ENCODE measurements at places on chromosomes 16 and 17. TPM values are rescaled to one million over a fixed set of nuclear protein-coding genes. Genes with fewer than 3 reads are reported as not detected.

ADGRG3 gene
- polyA plus RNA-seq: 0.60 TPM

DNA sequence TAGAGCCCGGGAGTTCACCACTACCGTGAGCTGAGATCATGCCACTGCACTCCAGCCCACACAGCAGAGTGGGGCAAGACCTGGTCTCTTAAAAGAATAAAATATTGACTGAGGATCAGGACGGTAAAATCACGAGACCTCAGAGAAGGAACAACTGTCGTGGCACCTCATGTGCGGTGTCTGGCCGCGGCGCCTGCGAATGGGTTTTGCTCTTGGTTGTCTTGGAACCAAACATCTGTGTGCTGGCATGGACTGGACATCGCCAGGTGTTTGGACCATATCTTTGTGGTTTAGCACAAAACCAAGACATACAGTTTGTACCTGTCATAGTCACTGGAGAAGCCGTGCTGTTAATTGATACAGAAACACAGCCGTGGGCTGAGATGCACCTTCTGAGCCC is 212.9 kb upstream of the CHMP6 start:
- no peak for DNase-seq

CCL1 gene
- not detected for polyA plus RNA-seq

RNF112 gene
- polyA plus RNA-seq: 4.3 TPM

GRCh38 chr17:48071654-48072053 is 23.5 kb downstream of the NFE2L1 start:
- DNase-seq: no peak

Data from right lung (tissue), 10 donors.